G401 (cell line): ENCODE measurements at places on chromosomes 16 and 17. TPM values are rescaled to one million over a fixed set of nuclear protein-coding genes. Genes with fewer than 3 reads are reported as not detected.

CTRL gene
- 0.18 TPM in 1 of 2 replicates, not detected in the other for total RNA-seq

CFDP1 gene
- total RNA-seq = 58.3 and 63.1 TPM in 2 replicates

CFAP52 gene
- total RNA-seq = not detected in 2 replicates

GRCh38 chr16:5459863-5460262 lies 362.3 kb upstream of the EEF2KMT start:
- DNase-seq = no peak

KRT28 gene
- not detected in 2 replicates for total RNA-seq

DNA sequence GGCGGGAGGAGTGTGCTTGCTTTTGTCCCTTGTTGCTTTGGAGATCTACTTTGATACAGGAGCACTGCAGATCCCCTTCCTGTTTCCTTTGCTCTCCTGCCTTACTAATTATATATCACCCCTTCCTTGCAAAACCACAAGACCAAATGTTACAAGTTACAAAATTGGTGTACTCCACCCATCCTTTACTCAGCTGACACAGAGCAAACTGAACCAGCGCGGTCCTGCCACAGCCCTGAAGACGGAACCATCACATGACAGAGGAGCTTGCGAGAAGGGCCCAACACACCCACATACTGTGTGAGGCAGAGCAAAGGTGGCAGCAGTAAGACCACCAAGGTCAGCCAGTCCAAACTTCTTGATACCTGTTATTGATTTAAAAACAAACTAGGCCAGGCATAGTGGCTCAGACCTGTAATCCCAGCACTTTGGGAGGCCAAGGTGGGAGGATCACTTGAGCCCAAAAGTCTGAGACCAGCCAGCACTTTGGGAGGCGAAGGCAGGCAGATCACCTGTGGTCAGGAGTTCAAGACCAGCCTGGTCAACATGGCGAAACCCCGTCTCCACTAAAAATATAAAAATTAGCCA lies 33.2 kb downstream of the CYTH1 start:
- DNase-seq = no peak

- DNase-seq = no peak
Measured at GRCh38 chr17:19876529-19877161, 8.9 kb upstream of the ULK2 start.

GRCh38 chr16:30523768-30524574 lies 2.4 kb downstream of the ZNF768 start:
- no peak for DNase-seq

DNA sequence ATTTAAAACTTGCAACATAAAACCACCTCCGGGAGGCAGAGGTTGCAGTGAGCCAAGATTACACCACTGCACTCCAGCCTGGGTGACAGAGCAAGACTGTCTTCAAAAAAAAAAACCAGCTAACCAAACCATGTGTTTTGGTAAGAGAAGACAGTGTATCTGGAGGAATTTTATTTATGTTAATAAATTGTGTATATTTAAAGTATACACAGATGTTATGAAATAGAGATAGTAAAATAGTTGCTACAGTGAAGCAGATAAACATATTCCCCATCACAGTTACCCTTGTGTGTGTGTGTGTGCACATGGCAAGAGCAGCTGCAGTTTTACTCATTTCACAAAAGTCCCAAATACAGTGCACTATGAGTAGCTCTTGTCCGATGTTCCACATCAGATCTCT lies 54.8 kb upstream of the CRISPLD2 start:
- DNase-seq = no peak

GRCh38 chr17:76872221-76872873 lies 4.1 kb downstream of the MGAT5B start:
- no peak for DNase-seq
